NCI-H1417 treated with DMSO at 0.1 percent for 48 hours (cell line): ENCODE measurements at places on chromosomes 4 and X.

- no peak for DNase-seq
Observed at GRCh38 chr4:33494150-33494549, 2750.2 kb downstream of the ARAP2 start.

GRCh38 chrX:129495900-129496299 lies 27.4 kb downstream of the SMARCA1 start:
- DNase-seq: no peak

- no peak for DNase-seq
Observed at GRCh38 chr4:64882311-64883086, 473.2 kb upstream of the TECRL start.

GRCh38 chr4:86685401-86685800 lies 91.3 kb downstream of the PTPN13 start:
- no peak for DNase-seq

GRCh38 chr4:113718252-113718651 lies 43.3 kb downstream of the CAMK2D start:
- DNase-seq: no peak

GRCh38 chrX:41313419-41313818 lies 20.5 kb upstream of the DDX3X start:
- DNase-seq: no peak

DNA sequence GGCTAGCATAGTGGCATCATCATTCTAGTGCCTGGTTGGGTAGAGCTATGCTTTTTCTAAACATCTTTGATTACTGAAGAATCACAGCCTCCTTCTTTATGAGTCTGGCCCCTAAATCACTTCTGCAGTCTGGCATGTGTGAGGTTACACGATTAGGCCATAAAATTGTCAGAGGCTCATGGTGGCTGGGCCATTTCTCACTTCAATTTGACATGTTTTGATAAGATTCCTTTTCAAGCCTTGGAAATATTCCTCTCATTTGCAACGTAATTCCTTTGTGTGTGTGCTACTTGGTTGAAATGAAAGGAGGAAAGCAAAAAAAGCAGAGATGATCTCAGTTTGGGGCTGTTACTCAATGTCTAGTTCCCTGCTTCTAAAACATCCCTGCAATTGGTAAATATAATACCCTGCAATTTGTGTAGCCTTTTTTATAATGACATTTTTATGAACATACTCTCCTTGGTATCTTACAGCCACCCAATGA lies 6.2 kb downstream of the CCKAR start:
- no peak for DNase-seq

DNA sequence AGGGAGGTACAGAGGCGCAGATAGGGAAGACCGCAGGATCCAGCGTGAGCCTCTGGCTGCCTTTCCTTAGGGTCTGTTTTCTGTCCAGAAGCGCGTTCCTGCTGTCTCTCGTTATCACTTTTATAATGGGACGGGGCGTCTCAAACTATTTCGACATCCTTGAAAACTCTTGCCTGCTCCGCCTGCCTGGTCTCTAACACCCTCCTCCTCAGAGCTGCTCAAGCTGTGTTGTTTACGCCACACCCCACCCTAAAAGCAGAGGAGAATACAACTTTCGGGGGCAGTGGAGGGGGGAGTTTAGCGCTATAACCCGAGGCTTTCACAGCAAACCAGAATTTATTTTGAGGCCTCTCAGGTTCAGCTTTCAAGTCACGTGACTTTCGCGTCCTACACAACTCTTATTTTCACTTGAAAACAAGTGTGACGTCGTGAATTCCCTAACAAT lies 646 bp upstream of the FAM3A start:
- DNase-seq: no peak

DNA sequence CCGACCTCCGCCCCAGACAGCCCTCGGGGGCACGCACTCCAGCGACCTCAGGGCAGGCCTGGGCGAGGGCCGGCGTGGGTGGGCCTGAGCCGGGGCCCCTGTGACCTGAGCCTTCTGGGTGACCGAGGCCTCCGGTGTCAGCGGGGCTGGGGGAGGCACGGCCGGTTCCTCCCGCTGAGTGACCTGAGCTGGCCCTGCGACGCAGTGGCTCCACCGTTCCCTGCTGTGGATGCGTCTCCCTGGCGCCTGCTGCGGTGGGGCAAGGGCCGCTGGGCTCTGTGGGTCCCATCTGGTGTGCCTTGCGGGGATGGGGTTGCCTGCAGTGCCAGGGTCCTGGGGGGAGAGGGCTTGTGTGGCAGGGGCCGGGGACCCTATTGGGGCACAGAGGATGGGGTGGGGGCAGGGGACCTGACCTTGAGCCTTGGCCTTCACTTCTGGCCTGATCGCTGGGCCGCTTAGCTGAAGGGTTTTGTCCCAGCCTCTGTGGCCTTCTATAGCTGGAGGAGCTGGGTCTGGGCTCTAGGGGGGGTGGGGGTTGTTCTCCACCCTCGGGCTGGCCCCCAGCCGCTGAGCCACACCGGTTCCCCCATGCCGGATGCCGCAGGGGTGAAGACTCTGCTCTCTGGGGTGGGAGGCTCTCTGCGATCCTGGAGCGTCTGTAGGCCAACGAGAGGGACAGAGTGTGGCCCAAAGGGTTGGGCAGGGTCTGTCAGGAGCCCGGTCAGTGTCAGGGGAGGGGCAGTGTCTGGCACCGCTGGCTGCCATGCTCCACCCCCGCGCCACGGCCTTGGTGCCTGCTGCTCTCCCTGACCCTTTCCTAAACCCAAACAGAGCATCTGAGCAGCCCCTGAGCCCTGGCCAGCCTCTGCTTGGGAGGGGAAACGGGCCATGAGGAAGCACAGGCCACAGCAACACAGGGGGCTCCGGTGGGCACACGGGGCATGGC lies 2.3 kb downstream of the NAT8L start:
- DNase-seq: no peak
